Cardiac muscle cell (in vitro differentiated cells and primary cell): ENCODE measurements at places on chromosomes 3 and 15.

GRCh38 chr3:29914861-29915524 is 634.1 kb downstream of the RBMS3 start:
- no peak for DNase-seq

DNA sequence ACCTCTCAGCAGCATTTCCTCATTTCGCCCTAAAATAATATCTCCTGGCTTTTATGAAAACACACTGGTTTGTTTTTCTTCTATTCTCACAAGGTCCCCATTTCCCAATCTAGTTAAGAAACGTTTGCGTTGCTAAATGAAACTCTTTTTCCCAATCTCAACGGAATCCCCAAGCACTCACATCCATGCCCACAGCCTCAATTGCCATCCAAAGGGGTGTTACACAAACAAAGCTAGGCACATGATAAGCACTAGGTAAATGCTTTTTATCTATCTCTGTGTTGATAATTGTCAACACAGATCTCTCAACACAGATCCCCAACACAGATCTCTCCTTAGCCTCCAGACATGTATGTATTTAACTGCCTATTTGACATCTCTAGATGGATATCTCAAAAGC is 35.2 kb upstream of the TF start:
- DNase-seq, result no peak

- no peak for DNase-seq
These were observed 58.9 kb downstream of the GTF2E1 start for GRCh38 chr3:120801484-120801883.

DNA sequence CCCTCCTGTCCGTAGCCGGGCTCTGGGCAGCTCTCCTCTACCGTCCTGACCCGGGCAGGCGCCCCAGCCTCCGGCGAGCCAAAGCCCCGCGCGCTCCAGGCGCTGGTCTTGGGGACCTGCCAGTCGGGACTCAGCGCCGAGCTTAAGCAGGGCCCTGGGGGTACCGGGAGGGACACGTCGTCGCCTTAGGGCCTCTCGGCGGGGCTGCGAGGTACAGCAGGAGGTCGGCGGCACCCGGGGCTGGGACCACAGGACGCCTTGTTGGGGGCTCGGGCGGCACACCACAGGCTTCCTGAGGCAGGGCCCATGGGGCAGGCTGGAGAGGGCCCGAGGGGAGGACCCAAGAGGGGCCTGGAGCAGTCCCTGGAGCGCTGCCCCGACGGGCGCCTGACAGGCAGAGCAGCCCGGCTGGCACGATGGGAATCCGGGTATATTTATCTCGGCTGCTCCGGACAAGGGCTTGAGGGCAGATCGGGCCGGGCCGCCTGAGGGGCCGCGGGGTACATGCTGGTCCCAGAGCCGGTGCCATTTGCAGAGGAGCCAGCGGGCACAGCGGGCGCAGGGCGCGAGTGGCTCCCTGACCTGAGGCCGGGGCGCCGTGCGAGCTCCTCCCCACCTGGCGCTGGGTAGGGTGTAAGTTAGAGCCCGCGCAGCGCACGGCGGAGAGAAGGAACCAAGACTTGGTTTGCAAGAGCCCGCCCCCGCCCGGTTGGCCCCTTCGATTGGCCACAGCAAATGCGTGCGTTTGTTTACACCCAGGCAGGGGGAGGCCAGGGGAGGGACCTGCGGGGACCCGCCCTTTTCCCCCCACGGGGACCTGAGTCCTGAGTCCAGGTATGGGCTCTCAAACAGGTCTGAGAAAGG is 574 bp downstream of the SLC38A3 start:
- peak; percentile 65 for DNase-seq

- peak; percentile 64 for DNase-seq
These were observed 145.4 kb upstream of the PROK2 start for GRCh38 chr3:71930056-71930991.

DNA sequence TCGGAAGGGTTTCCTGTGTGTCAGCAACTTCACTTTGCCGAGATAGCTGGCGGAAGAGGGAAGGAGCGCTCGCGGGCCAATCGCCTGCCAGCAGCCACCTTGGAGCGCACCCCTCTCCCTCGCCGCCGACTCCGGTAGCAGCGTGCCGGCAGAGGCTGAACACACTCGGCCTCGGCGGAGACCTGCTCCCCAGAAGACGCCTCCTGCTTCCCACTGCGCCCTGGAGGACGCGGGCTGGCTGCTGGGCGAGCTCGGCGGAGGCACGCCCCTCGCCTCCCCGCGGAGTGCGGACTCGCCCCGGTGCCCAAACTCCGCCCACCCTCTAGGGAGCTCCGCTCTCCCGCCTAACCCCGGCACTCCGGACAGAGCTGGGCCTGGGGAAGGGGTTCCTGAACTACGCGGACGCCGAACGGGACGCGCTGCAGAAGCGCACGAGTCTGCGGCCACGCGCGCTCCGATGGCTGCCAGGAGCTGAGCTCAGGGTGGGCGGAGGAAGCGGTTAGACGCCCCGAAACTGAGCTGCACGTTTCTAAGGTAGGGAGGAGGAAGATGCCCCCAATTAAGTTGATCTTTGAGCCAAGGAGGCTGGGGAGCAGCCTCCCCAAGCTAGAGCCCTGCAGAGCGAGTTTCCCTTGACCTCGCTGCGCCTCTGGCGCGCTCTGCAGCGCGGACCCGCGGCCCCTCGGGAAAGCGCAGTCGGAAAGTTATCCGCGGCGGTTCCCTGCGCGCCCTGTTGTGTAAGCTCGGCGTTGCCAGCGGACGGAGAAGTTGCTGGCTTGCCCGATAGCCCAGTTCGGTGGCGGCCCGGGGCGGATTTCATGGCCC is at the start of gene P2RY1:
Gene P2RY1, plus strand, starts transcription at position 356 of the 825 bp plus-strand sequence. CDS start 652 bp downstream, outside the sequence.
- peak; percentile 85 for DNase-seq

DNA sequence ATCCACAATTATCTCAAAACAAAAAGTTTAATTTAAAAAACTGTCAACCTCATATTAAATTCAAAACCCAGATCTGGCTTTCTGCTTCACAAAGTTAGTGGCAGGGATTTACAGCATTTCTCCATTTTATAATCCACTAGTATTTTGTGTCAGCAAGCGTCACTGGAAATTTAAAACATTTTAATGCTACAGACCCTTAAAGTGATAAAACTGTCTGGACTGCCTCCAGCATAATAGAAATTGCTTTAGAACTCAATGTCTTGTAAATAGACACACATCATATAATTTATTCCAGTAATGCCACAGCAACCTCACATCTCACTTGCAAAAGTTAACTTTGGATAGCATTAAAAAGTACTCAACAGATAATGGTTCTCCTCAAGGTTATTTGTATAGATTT is 116.1 kb downstream of the ULK4 start:
- no peak for DNase-seq

GRCh38 chr3:187051724-187052366 is 87.5 kb downstream of the RPL39L start:
- no peak for DNase-seq

- no peak for DNase-seq
These were observed 84.6 kb downstream of the SLC9A9 start for GRCh38 chr3:143763564-143764162.

GRCh38 chr3:133963657-133964396 is 65.9 kb downstream of the SLCO2A1 start:
- DNase-seq, result no peak

GRCh38 chr3:73234354-73235014 is 173.0 kb downstream of the EBLN2 start:
- no peak for DNase-seq

DNA sequence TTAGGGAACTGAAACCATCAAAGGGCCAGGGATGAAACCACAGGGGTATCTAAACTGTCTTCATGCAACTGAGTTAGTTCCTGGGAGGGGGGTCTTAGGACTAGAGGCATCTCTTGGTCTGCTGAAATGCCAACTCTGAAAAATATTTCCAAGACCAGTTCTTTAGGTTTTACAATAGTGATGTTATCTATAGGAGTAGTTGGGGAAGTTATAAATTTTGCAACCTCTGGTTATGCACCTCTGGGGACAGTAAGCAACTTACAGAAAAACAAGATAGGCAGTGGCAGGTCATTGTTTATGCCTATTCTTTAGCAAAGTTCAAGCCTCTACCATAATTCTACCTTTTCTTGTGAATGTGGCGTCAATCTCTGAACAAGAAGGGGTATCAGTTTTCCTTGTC is 60.5 kb upstream of the MINAR1 start:
- DNase-seq, result no peak

DNA sequence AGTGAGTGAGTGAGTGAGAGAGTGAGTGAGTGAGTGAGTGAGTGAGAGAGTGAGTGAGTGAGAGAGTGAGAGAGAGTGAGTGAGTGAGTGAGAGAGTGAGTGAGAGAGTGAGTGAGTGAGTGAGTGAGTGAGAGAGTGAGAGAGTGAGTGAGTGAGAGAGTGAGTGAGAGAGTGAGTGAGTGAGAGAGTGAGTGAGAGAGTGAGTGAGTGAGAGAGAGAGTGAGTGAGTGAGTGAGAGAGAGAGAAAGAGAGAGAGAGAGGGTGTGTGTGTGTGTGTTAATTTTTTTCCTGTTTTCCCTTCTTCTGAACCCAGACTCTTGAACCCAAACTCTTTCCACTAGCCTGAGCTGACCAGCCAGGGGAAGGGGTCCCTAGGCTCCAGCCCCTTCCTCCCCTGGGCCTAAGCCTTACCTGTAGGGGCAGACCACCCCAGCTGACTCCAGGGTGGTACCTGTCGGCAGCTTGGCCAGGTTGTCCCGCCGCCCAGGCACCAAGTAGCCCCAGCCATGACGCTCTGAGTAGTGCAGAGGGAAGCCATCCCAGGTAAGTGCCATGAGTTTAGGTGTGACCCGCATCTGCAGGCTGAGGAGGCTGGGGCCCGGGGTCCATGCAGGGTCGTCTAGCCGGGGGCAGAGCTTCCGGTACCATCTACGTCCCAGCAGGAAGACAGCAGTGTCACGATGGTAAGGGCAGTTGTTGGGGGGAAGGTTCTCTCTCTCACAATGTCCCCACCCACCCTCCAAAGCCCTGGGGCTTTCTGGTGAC is 9.4 kb downstream of the POLG start:
- no peak for DNase-seq

DNA sequence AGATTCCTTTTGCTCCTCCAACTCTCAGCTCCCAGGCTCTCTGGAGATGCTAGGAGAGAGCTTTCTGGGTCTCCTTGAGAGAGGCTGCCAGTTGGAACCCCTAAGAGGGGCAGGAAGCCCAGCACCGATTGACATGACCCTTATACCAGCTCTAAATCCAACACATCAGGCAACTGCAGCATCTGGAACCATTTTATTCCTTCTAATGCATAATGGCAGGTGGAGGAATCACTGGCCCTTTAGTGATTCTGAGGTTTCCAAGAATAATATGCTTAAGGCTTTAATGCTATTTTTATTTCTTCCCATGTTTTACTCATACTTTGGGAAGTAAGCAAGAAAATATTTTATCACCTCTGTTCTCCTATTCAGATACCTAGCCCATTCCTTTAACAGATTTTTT is 60.3 kb upstream of the TEX264 start:
- no peak for DNase-seq

DNA sequence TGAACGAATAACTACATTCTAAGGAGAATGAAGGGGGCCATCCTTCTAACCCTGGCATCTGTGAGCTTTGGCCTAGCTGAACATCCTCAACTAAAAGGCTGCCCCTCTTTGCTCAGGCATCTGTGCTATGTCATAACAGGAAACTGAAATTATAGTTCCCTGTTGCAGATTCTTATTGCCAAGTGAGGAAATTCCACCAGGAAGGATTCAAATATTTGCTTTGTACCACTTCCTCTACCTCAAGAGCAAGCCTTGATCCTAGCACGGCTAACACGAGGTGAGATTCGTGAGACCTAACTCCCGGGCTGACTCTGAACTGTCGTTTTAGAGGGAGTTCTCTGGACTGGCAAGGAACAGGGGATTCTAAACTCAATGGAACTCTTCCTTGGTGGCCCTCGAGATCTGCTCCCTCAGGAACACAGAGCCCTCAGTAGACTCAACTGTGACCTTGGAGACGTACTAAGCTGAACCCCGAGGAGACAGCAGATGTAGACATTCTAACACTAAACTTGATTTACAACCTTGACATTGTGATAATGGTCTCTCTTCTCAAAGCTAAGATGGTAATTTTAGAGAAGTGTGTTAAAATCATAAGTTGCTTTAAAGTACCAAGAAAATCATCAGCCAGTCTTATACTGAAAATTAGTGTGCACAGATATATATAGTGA is 4.2 kb downstream of the SPG21 start:
- DNase-seq, result no peak

GRCh38 chr3:9316881-9317361 is 45.9 kb upstream of the THUMPD3 start:
- DNase-seq, result no peak

- no peak for DNase-seq
These were observed 70.8 kb downstream of the TMCC1 start for GRCh38 chr3:129822679-129823078.

GRCh38 chr3:70298385-70298784 is 14.1 kb downstream of the MDFIC2 start:
- no peak for DNase-seq

GRCh38 chr3:46889381-46890110 is 12.0 kb downstream of the PTH1R start:
- DNase-seq, result peak; percentile 70

- DNase-seq, result no peak
These were observed 118.6 kb upstream of the PRR20G start for GRCh38 chr3:127406309-127407025.

- no peak for DNase-seq
These were observed 920 bp downstream of the SLC15A2 start for GRCh38 chr3:121895121-121895520.

GRCh38 chr3:191968299-191968698 is 507.3 kb downstream of the PYDC2 start:
- no peak for DNase-seq

- DNase-seq, result no peak
These were observed 107.8 kb downstream of the FEZF2 start for GRCh38 chr3:62265528-62265927.

DNA sequence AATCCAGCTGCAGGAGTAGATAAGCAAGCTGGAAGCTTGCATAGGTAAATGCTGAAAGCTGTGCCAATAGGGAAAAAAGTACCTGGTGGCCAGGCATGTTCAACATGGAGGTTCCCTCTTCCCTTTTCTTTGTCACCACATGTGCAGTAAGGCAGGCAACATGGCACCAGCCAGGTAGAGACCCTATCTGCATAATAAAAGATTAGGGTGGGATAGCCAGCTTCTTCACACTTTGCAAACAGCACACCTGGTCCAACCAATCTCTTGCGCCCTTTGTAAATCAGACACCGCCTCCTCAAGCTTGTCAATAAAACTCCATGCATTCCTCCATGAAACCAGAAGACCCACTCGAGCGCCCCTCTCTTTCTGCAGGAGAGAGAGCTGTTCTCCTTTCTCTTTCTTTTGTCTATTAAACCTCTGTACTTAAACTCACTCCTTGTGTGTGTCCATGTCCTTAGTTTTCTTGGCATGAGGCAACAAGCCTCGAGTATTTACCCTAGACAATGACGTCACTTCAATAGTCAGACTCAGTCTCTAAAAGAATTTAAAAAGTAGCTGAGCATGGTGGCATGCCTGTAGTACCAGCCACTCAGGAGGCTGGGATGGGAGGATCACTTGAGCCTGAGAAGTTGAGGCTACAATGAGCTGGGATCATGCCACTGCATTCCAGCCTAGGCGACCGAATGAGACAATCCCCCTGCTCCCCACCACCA is 256.3 kb downstream of the SCAPER start:
- DNase-seq, result no peak

GRCh38 chr3:58502872-58503271 is 11.0 kb downstream of the KCTD6 start:
- no peak for DNase-seq
